Right forelimb (tissue), 1 donor: ENCODE measurements at places on chromosomes 12 and 14.

DNA sequence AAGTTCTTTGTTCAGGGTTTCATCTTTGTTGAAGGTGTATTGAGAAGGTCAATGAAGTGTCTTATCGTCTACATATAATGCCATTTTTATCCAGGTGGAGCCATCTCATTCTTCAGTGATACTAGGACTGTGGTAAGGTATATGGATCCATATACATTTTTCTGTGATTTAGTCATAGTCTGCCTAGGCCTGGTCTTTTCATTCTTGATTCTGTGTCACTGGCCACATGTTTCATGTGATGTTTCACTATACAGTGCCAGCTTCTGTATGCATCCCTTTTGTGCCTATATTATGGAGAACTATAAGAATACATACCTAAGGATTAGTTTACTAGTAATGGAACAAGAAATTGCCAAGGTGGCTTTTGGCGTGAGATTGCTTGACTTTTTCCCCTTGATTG is 40.5 kb downstream of the VEZT start:
- DNase-seq = no peak

DNA sequence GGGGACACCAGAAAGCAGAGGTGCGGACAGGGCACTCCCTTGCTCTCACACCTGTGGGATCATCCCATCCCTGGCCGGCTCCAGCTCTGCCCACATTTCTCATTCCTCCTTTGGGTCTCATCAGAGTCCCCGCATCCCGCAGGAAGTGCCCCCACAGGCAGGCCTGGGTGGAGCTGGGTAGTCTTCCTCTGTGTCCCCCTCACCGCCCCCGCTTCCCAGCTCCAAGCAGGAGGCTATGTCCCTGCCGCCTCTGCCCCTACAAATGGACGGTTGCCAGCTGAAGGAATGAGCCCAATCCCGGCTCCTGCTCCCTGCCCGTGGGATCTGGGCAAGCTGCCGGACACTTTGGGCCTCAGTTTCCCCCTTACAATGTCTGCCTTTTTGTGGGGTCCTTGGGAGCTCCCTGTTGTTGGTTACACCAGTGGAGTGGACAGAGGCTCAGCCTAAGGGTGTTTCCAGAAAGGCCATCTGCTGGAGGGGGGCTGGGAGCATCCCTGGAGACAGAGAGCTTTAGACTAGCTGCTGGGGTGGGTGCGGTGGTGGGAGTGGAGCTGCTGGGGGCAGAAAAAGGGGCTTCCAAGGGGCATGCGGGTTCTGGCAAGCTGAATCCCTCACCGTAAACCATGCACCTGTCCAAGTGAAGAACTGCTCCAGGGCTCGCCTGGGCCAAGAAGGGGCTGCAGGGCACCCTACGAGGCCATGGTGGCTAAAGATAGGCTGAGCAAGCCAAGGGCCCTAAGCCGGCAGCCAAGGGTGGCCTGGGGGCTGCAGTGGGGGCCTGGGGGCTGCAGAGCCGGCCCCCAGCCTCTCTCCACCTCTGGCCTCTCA is 7.9 kb upstream of the GPR132 start:
- no peak for DNase-seq

- DNase-seq = no peak
These were observed 2.8 kb upstream of the IFNG start for GRCh38 chr12:68162374-68162773.

- no peak for DNase-seq
These were observed 79.1 kb upstream of the BDKRB2 start for GRCh38 chr14:96125536-96125935.

GRCh38 chr14:98906123-98906995 is 365.6 kb downstream of the BCL11B start:
- DNase-seq = peak; percentile 54

DNA sequence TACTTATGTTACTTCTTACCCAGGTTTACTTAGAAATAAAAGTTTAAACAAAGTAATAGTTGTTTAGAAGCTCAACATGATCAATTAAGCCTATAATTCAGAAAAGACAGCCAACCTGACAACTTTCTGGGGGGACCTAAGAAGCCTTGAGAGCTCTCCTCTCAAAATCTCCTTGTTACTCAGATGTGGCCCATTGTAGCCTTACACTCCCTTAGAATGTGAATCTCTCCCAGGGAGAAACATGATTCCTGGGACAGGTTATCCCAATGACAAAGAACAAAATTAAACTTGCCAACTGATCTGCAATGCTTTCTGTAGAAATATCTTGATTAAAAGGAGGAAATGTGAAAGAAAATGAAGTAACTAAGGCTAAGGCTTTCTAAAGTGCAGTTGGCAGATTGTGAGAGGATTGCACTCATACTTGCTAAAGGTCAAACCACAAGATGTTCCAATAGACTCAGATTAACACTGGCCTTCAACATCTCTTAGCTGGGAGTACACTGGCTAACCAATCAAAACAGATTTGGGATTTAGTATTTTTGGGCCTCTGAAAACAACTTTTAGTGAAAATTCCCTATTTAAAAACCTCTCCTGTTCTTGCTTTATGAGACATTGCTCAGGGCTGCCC is 72.3 kb upstream of the TMX1 start:
- no peak for DNase-seq

DNA sequence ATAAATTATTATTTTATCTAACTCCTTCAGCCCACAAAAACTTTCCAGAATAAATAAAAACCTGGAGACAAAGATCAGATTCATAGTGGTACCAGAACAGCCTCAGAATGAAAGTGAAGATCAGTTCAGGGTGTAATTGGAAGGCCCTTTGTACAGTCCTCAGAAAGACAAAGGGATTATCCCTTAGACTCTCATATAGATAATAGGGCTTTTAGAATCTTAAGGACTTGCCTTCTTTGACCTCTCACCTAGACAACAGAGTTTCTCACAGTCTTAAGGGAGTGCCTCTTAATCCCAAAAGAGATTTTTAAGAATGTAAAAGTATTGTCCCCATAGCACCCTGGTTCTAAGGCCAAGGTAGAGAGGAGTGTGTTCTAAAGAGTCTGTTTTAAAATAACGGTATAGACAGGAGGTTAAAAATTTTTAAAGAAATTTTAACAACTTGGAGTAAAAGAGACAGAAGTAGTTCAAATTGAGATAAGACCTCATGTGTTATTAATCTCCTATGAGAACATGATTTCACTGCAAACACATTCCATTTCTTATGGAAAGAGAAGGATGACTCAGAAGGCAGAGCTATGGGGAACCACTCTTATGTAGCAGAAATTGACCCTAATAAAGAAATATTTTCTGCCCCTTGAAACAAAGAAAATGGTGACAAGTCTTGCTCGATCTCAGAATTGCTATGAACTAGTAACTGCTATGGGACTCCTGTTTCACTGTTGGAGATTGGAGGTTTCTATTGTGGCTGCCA is 24.2 kb upstream of the NOVA1 start:
- no peak for DNase-seq

- no peak for DNase-seq
These were observed 27.1 kb downstream of the PLEKHG7 start for GRCh38 chr12:92729773-92730305.

GRCh38 chr14:101535701-101536207 is 25.5 kb upstream of the DIO3 start:
- no peak for DNase-seq

DNA sequence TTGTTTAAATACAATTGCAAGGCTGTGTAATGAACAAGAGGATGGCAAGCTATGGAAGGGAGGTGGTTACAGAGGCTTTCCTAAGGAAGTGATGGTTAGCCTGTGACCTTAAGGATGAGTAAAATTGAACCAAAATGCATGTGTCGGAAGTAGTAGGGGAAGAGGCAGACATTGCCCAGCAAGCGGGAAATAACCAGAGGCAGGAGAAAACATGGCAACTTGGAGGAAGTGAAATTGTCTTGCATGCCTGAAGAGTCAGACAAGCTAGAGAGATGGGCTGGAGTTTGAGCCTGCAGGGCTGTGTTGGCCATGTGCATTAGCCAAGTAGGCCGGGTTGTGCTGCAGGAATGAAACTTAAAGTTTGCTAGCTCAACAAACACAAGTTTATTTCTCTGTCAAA is 96.2 kb downstream of the BTG1 start:
- no peak for DNase-seq
